ENCODE measurements at places on chromosomes 2 and 18. TPM values are rescaled to one million over a fixed set of nuclear protein-coding genes. Genes with fewer than 3 reads are reported as not detected.
A peak's percentile ranks its signal among the peaks of the same experiment; 100 is the strongest.

- peaks cover 15% of the 10 kb centered on the region for H3K4me1 ChIP-seq
- H3K4me3 ChIP-seq = no peak overlapping the region
- H3K27me3 ChIP-seq = no peaks in the 10 kb centered on the region
Observed at GRCh38 chr2:241762933-241763369, 13.7 kb upstream of the GAL3ST2 start.

GRCh38 chr2:112173646-112174319, 35.6 kb downstream of the FBLN7 start:
- peak overlapping the region; percentile 48 for H3K27ac ChIP-seq
- H3K36me3 ChIP-seq = no peaks in the 10 kb centered on the region
- peaks cover 21% of the 10 kb centered on the region for H3K4me1 ChIP-seq
- H3K4me3 ChIP-seq = peak overlapping the region; percentile 33
- H3K27me3 ChIP-seq = no peaks in the 10 kb centered on the region

GRCh38 chr18:34837769-34838272, 127.7 kb downstream of the DTNA start:
- H3K4me1 ChIP-seq = peaks cover 8% of the 10 kb centered on the region
- DNase-seq = no peak
- H3K36me3 ChIP-seq = peaks cover 1% of the 10 kb centered on the region
- peaks cover 5% of the 10 kb centered on the region for H3K27me3 ChIP-seq
- H3K4me3 ChIP-seq = no peak overlapping the region

DNA sequence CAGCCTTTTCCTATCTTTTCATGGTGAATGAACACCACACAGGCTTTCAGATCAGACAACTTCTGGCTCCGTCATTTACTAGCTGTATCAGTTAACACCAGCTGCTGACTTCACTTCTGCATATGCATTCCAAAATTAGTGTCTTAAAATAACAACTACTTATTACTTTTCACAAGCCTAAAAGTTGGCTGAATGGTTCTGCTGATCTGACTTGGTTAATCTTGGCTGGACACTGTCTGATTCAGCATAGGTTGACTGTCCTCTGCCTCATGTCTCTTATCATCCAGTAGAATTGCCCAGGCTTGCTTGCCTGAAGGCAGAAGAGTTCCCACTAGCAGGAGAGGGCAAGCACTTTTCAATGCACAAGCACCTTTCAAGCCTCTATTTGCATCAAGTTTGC, 72.7 kb downstream of the MARCHF4 start:
- H3K4me1 ChIP-seq = peaks cover 6% of the 10 kb centered on the region
- H3K4me3 ChIP-seq = no peak overlapping the region
- H3K27ac ChIP-seq = no peak overlapping the region
- H3K36me3 ChIP-seq = no peaks in the 10 kb centered on the region
- peaks cover 3% of the 10 kb centered on the region for H3K27me3 ChIP-seq

DNA sequence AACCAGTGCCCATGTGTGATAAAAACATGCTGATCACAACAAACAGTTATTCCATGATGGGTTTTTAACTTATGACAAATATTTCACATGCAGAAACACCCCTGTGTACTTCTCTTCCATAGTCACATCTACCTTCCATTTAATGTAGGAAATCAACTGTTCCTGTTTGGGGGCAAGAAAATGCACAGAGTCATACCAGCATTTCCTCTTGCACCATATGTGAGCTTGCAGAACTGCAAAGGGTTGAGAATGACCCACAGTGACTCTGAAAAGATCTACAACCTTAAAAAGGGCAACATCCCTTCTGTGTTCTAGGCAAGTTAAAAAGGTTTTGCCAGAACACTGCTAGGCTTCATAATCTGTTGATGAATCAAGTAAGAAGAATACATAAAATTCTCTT, 9.9 kb downstream of the BMP10 start:
- DNase-seq = no peak
- H3K27ac ChIP-seq = no peak overlapping the region
- peaks cover 10% of the 10 kb centered on the region for H3K27me3 ChIP-seq
- H3K36me3 ChIP-seq = no peaks in the 10 kb centered on the region
- H3K4me1 ChIP-seq = peaks cover 8% of the 10 kb centered on the region

- H3K4me1 ChIP-seq = no peaks in the 10 kb centered on the region
- no peak for DNase-seq
- H3K27me3 ChIP-seq = peaks cover 27% of the 10 kb centered on the region
- no peaks in the 10 kb centered on the region for H3K36me3 ChIP-seq
Observed at GRCh38 chr2:120863661-120864320, 128.1 kb downstream of the GLI2 start.

DNA sequence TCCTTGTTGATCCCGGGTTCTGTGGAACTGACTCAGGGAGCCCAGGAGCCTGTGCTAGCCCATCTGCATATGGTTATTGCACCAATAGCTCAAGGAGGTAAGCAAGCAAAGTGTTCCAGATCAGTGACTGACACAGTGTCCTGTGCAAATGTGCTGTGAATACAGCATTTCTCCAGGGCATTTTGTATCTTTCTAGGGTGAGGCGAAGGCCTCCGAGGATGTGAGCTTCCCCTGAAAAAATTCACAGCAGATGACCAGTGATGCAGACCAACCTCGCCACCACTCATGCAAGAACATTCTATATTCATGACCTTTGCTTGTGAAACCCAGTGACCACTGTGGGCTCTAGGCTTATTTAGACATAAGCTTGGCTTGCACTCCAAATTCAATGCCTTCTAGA, 15.2 kb upstream of the NT5DC4 start:
- no peak for DNase-seq
- H3K4me1 ChIP-seq = peaks cover 44% of the 10 kb centered on the region
- H3K27ac ChIP-seq = no peak overlapping the region

DNA sequence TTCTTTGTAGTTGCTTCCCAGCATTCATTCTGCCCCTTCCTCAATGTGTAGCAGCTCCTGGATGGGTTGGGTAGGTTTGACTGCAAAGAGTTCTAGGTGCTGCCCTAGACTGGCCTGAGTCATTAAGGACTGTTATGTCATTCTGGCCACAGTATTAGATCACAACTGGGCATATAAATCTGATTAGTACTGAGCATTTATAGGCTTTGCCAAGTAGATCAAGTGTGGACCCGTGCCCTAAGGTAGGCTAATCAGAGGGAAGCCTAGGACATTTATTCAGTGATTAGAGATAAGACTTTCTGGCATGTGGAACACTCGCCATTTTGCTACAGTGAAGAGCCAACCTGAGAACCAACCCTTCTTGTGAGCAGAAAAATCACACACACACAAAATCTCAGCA, 2.7 kb downstream of the KATNAL2 start:
- peaks cover 1% of the 10 kb centered on the region for H3K36me3 ChIP-seq
- no peak overlapping the region for H3K4me3 ChIP-seq
- H3K27me3 ChIP-seq = peaks cover 18% of the 10 kb centered on the region
- H3K27ac ChIP-seq = no peak overlapping the region
- no peak for DNase-seq
- H3K4me1 ChIP-seq = peaks cover 26% of the 10 kb centered on the region

GRCh38 chr2:58030771-58031170, 15.8 kb upstream of the VRK2 start:
- H3K36me3 ChIP-seq = no peaks in the 10 kb centered on the region
- no peak overlapping the region for H3K27ac ChIP-seq
- H3K4me1 ChIP-seq = peaks cover 2% of the 10 kb centered on the region
- peaks cover 3% of the 10 kb centered on the region for H3K27me3 ChIP-seq
- no peak for DNase-seq
- H3K4me3 ChIP-seq = no peak overlapping the region

GRCh38 chr2:102264952-102265351, 46.4 kb upstream of the IL1RL1 start:
- H3K4me1 ChIP-seq = peaks cover 12% of the 10 kb centered on the region
- no peak overlapping the region for H3K27ac ChIP-seq
- peaks cover 4% of the 10 kb centered on the region for H3K36me3 ChIP-seq
- no peak overlapping the region for H3K4me3 ChIP-seq
- no peaks in the 10 kb centered on the region for H3K27me3 ChIP-seq

DNA sequence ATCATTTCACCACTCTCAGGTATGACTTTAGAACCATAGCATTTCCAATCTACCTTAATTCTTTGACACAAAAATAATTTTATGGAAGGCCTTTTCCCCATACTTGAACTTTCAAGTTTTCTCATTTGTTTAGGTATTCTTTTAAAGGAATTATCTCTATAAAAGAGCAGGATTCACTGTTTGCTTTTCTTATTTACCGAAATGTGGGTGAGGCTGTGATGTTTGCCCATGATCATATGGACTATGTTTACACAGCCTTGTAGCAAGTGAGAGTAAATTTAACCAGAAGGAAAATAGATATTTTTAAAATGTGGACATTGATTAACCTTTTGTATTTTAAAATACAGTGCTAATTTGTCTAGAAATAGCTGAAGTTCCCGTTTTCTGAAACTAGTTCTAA, 26.3 kb downstream of the CAB39 start:
- DNase-seq = no peak
- no peaks in the 10 kb centered on the region for H3K27me3 ChIP-seq
- H3K4me3 ChIP-seq = no peak overlapping the region
- H3K4me1 ChIP-seq = peaks cover 57% of the 10 kb centered on the region

GRCh38 chr2:95303191-95303919, 6.2 kb downstream of the KCNIP3 start:
- no peak overlapping the region for H3K27ac ChIP-seq
- H3K4me1 ChIP-seq = no peaks in the 10 kb centered on the region
- DNase-seq = no peak
- no peak overlapping the region for H3K4me3 ChIP-seq
- no peaks in the 10 kb centered on the region for H3K27me3 ChIP-seq

- peaks cover 3% of the 10 kb centered on the region for H3K4me1 ChIP-seq
- no peak for DNase-seq
- no peak overlapping the region for H3K27ac ChIP-seq
- H3K36me3 ChIP-seq = no peaks in the 10 kb centered on the region
- H3K4me3 ChIP-seq = no peak overlapping the region
- peaks cover 4% of the 10 kb centered on the region for H3K27me3 ChIP-seq
Observed at GRCh38 chr2:237464757-237465391, 22.2 kb upstream of the MLPH start.

- H3K4me1 ChIP-seq = no peaks in the 10 kb centered on the region
- no peak overlapping the region for H3K27ac ChIP-seq
- H3K4me3 ChIP-seq = no peak overlapping the region
- no peak for DNase-seq
- H3K27me3 ChIP-seq = peaks cover 2% of the 10 kb centered on the region
Observed at GRCh38 chr2:11419781-11420180, 46.2 kb downstream of the E2F6 start.

- no peak overlapping the region for H3K4me3 ChIP-seq
- peaks cover 1% of the 10 kb centered on the region for H3K4me1 ChIP-seq
Observed at GRCh38 chr2:126696644-126697520, 40.9 kb downstream of the GYPC start.

DNA sequence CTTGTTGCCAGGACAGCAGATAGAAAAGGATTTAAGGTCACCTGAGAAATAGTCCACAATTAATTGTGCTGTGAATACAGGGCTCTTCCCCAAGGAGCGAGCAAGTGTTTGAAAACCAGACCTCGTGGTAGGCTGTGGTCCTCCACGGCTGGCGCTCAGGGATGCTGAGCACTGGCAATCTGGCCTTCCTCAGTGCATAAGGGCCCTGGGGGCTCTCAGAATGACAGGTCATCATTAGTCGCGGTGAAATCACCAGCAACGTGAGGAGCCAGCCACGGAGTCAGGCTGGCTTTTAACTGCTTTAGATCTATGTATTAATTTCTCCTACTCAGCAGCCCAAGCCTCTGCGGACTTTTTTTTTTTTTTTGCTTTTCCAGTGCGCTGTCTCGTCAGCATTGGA, 148.5 kb downstream of the FHOD3 start:
- H3K36me3 ChIP-seq = no peaks in the 10 kb centered on the region
- H3K4me3 ChIP-seq = no peak overlapping the region
- H3K27ac ChIP-seq = no peak overlapping the region
- peaks cover 2% of the 10 kb centered on the region for H3K27me3 ChIP-seq
- no peaks in the 10 kb centered on the region for H3K4me1 ChIP-seq

- H3K4me1 ChIP-seq = no peaks in the 10 kb centered on the region
- H3K4me3 ChIP-seq = no peak overlapping the region
- H3K27ac ChIP-seq = no peak overlapping the region
- DNase-seq = no peak
- no peaks in the 10 kb centered on the region for H3K36me3 ChIP-seq
- no peaks in the 10 kb centered on the region for H3K27me3 ChIP-seq
Observed at GRCh38 chr2:148065936-148066335, 45.0 kb downstream of the MBD5 start.

GRCh38 chr2:26575836-26576564, 65.2 kb downstream of the CIB4 start:
- DNase-seq = no peak
- no peaks in the 10 kb centered on the region for H3K36me3 ChIP-seq
- peaks cover 14% of the 10 kb centered on the region for H3K27me3 ChIP-seq
- no peak overlapping the region for H3K4me3 ChIP-seq

DNA sequence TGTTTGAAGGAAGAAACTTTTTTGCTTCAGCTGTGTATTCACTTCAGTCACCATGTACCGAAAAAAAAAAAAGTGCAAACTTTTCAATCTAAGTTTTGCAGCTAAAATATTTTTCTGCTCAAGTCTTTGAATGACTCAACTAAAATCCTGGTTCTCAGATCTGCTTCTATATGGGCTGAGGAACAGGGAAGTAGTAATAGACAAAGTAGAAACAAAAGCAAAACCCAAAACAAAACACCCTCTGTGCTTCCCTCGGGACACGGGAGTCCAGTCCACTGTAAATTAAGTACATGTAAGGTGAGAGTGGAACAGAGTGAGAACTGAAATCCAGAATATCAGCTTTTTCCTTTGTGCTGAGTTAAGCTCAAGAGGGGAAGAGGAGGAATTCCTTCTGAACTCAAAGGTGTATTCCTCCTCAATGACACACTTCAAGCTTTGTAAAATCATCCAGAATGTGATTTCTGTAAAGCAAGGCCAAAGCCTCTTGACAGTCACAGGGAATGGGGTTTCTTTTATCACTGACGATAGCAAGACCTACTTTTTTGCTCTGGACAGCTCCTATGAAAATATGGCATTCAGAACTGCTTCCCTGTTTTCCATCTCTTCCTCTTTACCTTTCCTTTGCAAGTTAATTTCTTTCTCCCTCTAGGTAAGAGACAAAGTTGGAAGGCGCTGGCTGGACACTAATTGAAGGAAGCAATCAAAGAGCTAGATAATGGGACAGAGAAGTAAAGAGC, 433.5 kb upstream of the MMADHC start:
- no peaks in the 10 kb centered on the region for H3K36me3 ChIP-seq
- no peaks in the 10 kb centered on the region for H3K4me1 ChIP-seq
- no peak overlapping the region for H3K27ac ChIP-seq

Gene PDE1A
- total RNA-seq = not detected

Gene FOXD4L1
- total RNA-seq = 0.17 TPM

Gene MDH1B
- total RNA-seq = 0.12 TPM

Gene PRPF40A
- total RNA-seq = 166 TPM

Gene HOXD9
- not detected for total RNA-seq

Gene CGREF1
- total RNA-seq = 15.1 TPM

Gene MEP1B
- total RNA-seq = not detected

Gene GPBAR1
- 0.68 TPM for total RNA-seq

Gene LCT
- 0.31 TPM for total RNA-seq

Gene ANKRD62
- total RNA-seq = not detected

Gene CFAP210
- total RNA-seq = not detected

Gene LYPD6
- total RNA-seq = not detected
